ENCODE measurements at places on chromosomes 2 and 18. TPM values are rescaled to one million over a fixed set of nuclear protein-coding genes. Genes with fewer than 3 reads are reported as not detected.

DNA sequence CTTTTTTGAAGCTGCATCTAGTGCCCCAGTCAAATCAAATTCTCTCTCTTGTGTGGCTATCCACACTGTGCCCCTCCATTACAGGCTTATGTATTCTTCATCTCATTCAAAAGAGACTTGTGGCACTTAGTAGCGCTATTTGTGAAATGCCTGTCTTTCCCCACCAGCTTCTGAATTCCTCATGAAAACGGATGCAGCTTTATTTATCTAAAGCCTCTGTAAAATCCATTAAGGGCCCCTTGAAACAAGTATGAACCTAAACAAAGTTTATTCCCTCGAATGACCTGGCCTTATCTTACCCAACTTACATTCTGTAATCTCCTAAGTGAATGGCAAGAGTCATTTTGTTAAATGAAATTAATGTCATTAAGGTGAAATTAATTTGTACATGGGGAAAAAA, 417.4 kb upstream of the PIK3C3 start:
- no peak for DNase-seq

- no peak for DNase-seq
Measured at GRCh38 chr2:156476021-156476849, 40.1 kb downstream of the GPD2 start.

GRCh38 chr2:27042159-27042661, 9.3 kb upstream of the AGBL5 start:
- DNase-seq = no peak

GRCh38 chr2:136081582-136082210, 36.3 kb downstream of the CXCR4 start:
- no peak for DNase-seq

GRCh38 chr2:141929331-141930252, 201.2 kb downstream of the LRP1B start:
- DNase-seq = no peak

The EMILIN2 gene
- 26.4 TPM for total RNA-seq

DNA sequence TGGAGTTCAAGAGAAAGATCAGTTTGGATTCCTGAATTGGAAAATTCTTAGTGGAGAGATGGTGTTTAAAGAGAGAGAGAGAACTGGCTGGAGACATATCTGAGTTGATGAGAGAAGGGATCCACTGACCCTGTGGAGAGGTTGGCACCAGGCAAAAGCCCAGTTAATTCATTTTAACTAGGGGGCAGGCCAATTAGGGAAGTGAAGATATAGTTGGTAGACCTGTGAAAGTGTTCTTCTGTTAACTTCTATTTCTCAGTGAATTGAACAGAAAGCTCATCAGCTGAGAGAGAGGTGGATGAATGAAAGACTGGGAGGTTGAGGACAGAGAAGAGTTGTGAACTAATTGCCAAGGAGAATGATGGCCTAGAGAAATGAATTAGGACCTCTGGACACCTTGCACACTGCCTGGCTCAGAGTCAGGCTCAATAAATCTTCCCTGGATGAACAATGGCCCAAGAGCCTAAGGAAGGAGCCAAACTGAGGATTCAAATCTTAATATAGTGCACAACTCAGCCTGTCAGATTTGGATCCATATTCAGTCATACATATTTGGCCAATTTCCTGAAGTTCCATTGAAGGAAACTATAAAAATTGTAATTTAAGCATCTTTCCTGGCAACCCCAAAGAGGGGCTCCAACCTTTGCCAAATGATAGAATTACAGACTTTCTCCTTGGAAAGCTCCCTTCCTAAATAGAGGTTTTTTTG, 82.2 kb upstream of the RMDN2 start:
- no peak for DNase-seq

DNA sequence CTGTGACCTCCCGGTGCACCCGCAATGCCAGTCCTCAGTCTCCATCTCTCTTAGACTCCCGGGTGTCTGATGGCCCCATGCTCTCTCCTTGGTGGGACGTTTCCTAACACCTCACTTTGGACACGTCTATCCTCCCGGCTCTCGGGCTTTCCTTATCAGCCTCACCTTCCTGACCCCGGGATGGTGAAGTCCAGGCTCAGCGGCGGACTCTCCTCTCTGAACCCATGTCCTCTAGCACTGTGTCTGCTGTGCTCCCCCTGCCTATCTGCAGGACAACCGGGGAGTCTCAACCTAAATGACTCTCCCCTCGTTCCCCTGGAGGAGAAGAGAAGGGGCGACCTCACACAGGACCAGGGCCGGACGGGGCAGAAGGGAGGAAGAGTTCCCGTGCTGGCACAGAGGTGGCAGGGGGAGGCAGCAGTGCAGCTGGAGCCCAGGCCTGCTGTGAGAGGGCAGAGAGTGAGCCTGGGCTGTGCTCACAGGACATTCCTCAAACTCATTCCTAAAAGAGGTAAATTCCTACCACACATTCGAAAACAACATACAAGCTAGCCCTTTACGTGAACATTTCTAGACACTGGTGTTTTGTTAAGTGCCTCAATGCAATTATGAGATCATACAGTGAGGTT, 41.9 kb downstream of the MBP start:
- no peak for DNase-seq

- no peak for DNase-seq
Measured at GRCh38 chr18:35159782-35160181, 81.1 kb upstream of the ZNF397 start.

The SCN1A gene
- total RNA-seq = 0.31 TPM

DNA sequence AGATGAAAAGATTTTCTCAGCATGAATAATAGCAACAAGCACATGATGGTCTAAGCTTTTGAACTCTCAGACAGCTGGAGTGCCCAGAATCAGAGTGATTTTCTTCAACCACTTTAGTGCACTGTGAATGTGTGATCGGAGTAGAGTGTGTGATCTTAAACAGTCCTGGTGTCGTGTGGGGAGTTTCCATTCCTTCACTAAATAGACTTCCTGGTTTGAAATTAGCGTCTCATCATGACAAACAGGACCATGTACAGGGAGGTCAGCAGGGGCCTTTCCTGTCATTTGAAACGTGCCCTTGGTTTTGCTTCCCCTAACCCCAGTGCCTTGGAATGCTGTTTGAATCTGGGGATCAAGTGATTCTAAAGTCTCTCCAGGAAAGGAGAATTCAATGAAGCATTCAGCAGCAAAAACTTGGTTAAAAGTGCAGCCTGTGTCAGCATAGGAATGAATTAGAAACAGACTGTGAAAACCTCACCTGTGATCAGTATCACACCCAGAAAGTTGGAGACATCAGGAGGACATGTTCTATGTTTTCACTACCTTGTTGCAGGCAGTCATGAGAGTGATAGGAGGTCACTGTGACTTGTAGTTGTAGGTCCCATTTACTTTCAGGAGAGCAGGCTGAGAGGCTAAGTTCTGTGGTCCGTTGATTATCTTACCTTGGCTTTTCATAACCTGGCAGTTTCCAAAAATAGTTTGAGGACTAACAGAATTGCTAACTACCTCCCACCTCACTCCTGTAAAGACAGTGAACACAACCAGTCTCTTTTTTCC, 400.3 kb downstream of the MTX2 start:
- DNase-seq = no peak

- no peak for DNase-seq
Measured at GRCh38 chr2:19350678-19351401, 7.6 kb downstream of the OSR1 start.

The GPR35 gene
- 11.5 TPM for total RNA-seq

DNA sequence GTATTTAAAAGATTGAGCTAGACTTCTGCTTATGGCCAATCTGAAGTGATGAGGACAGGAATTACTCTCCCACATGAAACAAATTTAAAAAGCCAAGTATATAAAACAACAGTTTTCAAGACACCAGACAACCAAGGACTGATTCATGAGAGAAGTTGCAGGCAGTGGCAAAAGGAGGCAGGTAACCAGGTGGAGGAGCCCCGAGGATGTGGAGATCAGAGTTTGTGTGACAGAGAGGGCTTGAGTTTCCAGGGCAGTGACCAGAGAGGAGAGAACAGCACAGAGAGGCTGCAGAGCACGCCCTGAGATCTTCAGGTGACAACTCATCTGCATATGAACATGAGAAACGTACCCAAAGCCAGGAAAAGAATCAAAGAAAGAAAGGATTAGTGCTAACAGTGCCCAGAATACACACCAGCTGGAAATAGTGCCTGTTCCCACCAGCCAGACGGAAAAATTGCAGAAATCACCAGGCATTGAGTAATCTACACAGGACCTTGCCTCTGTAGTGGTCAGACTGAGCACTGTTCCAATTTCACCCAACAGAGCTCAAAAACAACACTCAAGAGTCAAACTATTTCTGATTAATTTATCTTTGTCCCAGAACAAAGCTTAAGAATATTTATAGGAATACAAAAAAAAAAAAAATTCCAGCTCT, 173.1 kb downstream of the SEPTIN10 start:
- DNase-seq = no peak

DNA sequence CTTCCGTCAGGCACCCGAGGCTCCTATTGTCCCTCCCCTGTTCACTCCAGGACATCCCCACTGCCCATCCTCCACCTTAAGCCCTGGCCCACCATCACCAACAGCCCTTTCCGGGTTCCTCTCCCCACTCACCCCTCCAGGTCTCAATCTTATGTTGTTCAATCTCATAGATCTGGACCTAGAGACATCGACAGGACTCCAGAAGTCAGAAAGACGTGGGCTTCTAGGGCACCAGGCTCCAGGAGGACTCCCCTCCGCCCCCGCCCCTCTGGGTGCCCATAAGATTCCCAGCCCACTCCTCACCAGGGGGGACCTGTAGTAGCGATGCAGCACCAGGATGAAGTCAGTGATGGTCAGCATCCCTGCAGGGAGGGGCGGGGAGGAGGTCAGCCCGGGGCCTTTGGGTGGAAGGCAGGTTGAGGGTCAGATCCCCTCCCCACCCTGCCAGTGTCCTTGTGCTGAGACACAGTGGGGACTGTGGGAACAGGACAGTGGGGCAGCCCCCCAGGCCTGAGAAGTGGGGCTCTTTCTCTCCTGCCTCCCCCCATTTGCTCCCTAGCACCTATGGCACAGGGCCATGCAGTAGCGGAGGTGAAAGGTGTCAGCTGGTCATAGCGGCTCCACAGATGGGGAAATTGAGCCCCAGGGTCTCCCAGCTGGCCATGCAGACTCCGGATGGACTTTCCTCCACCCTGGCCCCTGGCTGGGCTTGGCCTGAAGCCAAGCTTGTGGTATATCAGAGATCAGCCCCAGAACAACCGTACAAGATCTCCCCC, 3.7 kb downstream of the PRKAG3 start:
- no peak for DNase-seq

GRCh38 chr2:106353676-106354075, 114.5 kb downstream of the RGPD3 start:
- DNase-seq = no peak

Data from testis (tissue), 5 donors.